ENCODE measurements at places on chromosomes 13 and 19.

- no peak for DNase-seq
These were observed at the start of gene IPO5 for GRCh38 chr13:97953376-97953970. Gene IPO5 (plus strand): TSS chr13:97953675. CDS start chr13:97976697, 23,022 bp downstream.

- DNase-seq: no peak
These were observed 1394.2 kb upstream of the ATXN8OS start for GRCh38 chr13:68713394-68713793.

GRCh38 chr19:44705502-44706010 is 6.6 kb downstream of the CEACAM16 start:
- DNase-seq: no peak

- DNase-seq: no peak
These were observed 823 bp downstream of the TLE5 start for GRCh38 chr19:3061182-3062161.

GRCh38 chr19:2436926-2437325 is 9.5 kb upstream of the TIMM13 start:
- DNase-seq: no peak

GRCh38 chr13:100338275-100338674 is 249.4 kb downstream of the PCCA start:
- DNase-seq: no peak

Measured in fibroblast of skin of left quadriceps (primary cell).